ENCODE measurements at places on chromosomes 1 and 21. TPM values are rescaled to one million over a fixed set of nuclear protein-coding genes. Genes with fewer than 3 reads are reported as not detected.

The TAF13 gene
- total RNA-seq: 32.6 TPM

DNA sequence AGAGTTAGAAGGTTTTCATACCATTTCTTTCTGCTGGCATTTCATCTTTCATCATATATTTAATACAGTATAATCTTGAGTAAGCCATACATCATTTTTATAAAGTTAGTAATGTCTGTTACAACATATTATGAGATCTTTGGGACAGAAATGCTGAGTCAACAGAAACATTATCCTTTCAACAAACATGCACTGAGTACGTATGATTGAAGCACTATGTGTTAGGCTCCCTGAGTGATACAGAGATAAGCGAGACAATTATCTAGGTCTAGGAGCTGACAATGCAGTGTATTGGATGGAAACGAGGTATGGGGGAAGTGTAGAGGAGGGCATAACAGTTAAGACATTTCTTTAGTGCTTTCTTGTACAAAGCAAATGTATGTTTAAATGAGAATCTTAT is 19.7 kb upstream of the GPR52 start:
- DNase-seq: no peak

The AADACL4 gene
- total RNA-seq: not detected

DNA sequence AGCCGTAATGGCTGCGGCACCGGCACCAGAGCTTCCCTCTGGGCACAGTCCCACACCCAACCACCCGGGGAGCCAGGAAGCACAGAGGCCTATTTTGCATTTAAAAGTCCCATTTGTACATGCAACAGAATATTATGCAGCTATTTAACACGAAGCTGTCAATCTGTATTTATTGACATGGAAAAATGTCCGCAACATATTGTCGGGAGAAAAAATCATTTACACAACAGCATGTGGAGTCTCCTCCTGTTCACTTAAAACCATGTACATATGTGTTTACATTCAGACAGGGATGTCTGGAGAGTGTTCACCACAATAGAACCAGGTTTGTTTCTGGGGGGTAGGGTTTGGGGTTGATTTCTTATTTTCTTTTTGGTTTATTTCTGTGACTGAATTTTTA is 63.4 kb upstream of the GRIK3 start:
- DNase-seq: no peak

- DNase-seq: no peak
Measured at GRCh38 chr21:40466893-40467483, 380.0 kb downstream of the DSCAM start.

GRCh38 chr1:115218034-115218405 is 120.0 kb downstream of the NGF start:
- no peak for DNase-seq
